ENCODE measurements at places on chromosomes 5 and 9.

DNA sequence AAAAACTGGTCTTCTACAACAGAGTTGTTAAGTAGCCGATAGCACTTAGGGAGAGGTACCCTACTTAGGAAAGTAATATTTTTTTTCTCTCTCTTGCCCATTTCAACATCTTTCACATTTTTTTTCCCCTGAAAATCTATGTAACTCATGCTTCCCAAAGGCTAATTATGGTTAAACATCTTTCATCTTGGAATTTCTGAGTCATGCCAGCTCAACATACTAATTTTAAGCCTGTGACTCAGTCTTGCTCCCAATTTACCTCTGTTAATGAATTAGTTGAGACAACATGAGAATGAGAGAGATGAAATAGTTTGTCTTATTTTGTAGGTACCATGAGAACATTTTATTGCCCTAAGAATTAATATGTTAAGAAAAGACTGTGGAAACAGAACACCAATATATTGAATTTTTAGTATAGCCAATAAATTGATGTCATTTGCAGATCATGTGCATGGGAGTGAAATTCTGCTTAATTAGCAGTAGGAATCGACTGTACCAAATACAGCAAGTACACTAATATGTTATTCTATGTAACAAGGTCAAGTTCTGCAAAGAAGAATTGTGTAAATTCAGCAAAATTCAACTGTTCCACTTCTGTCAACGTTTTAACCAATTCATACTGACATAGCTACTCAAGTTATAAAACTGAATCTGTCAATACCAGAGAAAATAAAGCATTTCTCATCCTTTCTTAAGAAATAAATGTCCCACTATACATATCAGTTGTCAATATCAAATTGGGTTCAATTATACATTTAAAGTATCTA lies 550.0 kb downstream of the PTPRD start:
- peak; percentile 5 for DNase-seq

- DNase-seq: peak; percentile 4
Observed at GRCh38 chr5:64872044-64872443, 103.3 kb downstream of the CWC27 start.

DNA sequence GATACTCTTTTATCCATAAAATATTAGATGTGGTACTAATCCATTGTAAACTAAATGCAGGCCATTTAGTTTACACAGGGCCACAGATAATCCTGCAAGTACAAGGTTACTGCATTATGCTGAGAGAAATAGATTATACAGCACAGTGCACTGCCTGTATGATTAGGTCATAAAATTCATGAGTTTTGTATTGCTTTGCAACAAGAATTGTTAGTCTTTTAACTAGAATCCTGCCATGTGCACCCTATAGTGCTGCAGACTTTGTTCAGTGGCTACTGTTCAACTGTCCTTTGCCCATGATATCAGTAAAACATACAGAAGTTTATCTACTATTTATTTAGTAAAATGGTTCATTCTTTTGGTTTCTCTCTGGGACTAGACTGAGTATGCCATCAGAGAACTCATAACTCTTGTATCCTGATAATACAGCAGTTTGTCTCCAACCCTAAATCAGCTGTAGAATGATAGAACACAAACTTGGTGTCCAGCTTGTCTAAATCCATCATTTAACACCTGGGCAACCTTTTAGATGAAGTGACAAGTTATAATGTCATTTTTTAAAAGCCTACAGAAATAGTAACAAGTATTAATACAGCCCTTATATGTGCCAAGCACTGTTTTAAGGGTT lies 291.2 kb downstream of the TMEM167A start:
- DNase-seq: no peak

GRCh38 chr9:83294816-83295215 lies 231.9 kb upstream of the RASEF start:
- DNase-seq: no peak

GRCh38 chr9:19018201-19018600 lies 14.8 kb downstream of the SAXO1 start:
- DNase-seq: no peak

GRCh38 chr5:50964746-50965653 lies 298.6 kb downstream of the PARP8 start:
- DNase-seq: no peak

DNA sequence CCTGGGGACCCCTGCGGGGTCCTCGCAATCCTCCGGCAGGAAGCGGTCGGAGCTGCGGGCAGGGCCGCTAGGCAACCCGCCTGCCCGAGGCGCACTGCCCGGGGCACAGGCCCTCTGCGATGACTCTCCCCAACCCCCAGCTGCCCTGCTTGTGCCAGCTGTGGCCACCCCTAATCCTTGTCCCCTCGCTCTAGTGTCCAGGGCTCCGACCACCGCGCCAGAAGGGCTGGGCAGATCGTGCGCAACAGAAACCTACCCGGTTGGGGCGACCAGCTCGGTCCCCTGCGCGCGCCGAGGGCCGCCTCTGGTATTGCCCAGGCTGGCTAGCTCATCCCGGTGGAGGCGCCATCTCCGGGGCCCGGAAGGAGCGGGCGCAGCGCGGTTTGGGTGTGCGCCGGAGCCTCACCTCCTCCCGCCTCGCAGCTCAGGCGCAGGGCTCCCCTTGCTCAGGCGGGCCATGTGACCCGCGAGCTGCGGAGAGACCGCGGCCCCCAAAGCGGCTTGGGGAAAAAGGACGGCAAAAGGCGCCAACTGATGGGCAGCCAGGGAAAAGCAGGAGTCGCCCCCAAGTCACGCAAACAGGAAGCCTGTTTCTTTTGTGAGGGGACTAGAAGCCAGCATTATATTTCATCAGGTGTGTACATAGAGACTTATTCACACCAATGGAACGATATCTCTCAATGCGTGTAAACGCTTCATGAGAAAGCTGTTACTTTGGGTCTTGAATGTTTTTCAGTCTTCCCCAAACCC lies 46.8 kb upstream of the RNF20 start:
- DNase-seq: peak; percentile 71

GRCh38 chr5:155905364-155905763 lies 421.6 kb upstream of the SGCD start:
- DNase-seq: no peak

Measured in MCF 10A (cell line).